ENCODE measurements at places on chromosomes 1 and 21.

GRCh38 chr1:186623551-186623950, 56.7 kb downstream of the PTGS2 start:
- no peak for DNase-seq

DNA sequence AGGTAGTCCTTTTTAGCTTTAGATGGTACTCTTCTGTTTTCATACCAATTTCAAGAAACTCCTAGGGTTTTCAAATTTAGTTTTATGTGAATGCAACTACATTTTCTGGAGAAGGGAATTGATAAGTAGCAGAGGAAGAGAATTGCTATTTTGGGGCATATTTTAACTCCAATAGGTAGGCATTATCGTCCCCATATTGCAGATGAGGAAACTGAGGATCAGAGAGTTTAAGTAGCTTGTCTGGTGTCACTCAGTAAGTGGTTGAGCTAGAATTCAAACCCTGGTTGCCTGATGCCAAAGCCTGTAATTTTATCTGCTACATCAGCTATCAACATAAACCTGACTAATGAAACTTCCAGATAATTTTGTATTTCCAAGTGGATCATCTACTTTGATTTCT, 1.9 kb downstream of the NFYC start:
- no peak for DNase-seq

DNA sequence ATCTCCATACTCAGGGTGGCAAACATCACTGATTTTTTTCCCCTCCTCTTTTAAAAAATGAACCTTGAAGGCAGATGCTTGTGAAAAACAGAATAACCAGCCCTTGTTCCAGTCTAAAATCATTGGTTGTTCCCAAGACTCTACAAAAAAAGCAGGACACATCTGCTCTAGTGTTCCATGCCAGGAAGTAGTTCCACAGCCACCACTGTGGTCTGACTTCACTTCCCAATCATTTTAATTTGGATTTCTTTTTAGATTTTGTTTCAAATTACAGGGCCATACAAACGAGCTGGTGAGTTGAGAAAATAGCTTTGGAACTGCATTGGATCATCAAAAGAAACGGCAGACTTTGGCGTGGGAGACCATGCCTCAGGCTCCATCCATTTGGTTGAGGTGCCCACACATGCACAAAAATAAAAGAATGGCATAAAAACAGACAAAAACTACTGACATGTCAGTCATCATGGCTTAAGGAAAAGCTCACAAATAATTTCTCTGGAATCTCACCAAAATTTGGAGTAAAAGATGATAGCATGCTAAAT, 210.0 kb downstream of the GABPA start:
- no peak for DNase-seq

GRCh38 chr1:1972976-1973715, 30.4 kb downstream of the CFAP74 start:
- no peak for DNase-seq

DNA sequence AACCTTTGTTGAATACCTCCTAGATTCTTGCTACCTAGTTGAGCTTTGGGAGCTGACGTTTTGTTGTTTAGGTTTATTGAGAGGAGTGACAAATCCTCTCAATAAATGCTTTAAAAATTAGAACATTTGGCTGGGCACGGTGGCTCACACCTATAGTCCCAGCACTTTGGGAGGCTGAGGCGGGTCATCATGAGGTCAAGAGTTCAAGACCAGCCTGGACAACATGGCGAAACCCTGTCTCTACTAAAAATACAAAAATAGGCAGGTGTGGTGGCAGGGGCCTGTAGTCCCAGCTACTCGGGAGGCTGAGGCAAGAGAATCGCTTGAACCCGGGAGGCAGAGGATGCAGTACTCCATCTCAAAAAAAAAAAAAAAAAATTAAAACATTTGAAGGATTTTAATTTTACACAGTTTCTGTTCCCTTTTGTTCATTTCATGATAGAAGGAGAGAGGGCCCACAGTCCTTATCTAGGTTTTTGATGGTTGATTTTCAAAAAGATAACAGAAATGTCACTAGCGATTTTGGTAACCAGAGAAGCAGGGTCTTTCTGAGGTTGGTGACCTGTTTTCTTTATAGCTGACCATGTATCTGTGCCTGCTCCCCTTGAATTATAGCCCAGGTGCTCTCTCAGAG, 44.2 kb upstream of the PIGV start:
- no peak for DNase-seq

GRCh38 chr1:10424651-10425050, 5.6 kb upstream of the CENPS start:
- no peak for DNase-seq

GRCh38 chr21:38988509-38989378, 183.0 kb downstream of the ETS2 start:
- no peak for DNase-seq

GRCh38 chr1:45319761-45320160, 6.9 kb upstream of the HPDL start:
- no peak for DNase-seq

DNA sequence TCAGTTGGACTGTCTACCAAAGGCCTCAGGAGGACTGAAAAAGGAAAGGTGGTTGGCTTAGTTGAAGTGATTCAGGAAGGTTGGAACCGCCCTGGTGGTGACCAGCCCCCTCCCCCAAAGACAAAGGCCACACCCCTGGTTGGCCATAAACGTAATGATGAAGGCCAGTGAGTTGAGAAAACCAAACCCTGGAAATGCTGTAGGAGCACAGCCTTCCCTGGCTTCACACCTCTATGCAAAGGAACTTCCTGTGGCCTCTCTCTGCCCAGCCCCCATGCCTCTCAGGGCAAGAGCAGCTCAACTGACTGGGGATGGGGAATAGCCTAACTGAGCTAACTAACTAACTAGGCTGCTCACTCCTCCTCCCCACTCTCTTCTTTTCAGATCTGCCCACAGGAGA, 90.4 kb downstream of the NPHP4 start:
- DNase-seq: no peak

GRCh38 chr1:25854554-25854953, 4.7 kb downstream of the AUNIP start:
- DNase-seq: no peak

GRCh38 chr1:203316626-203317093, 11.3 kb downstream of the BTG2 start:
- no peak for DNase-seq

DNA sequence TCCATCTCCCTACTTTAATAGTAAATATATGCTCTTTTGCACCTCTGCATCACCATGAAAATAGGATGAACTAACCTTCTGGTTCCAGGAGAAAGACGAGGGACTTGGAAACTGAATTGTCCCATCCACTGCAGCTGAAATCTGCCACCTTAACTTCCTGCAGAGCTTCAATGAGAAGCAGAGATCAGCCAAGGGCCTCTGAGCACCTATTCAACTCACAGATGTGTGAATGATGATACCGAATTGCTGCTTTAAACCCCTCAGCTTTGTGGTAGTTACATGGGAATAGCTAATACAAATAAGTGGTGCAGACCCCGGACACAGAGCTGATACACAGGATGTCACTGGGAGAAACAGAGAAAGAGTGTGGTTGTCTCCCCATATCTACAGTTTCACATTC, 616.8 kb downstream of the NCAM2 start:
- DNase-seq: no peak

GRCh38 chr1:10046356-10047085, 13.8 kb downstream of the UBE4B start:
- DNase-seq: no peak

DNA sequence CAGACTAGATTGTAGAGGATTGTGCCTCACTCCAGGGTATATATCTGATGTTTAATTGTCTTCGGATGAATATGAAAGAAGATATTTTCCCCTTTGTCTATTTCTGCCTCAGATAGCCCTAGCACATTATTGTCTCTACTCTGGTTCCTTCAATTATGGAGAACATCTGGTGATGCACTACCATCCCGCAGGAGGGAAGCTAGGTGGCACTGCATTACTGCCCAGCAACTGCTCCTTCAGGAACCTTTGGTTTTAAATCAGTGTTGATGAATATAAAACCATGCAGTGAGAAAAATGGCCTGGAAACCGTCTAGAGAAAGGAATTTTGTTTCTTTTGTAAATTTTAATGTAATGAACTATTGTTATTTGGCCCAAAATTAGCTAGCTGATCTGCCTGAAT, 68.5 kb downstream of the GPR88 start:
- no peak for DNase-seq

- DNase-seq: no peak
Observed at GRCh38 chr1:203129501-203130231, 2.1 kb downstream of the ADORA1 start.

DNA sequence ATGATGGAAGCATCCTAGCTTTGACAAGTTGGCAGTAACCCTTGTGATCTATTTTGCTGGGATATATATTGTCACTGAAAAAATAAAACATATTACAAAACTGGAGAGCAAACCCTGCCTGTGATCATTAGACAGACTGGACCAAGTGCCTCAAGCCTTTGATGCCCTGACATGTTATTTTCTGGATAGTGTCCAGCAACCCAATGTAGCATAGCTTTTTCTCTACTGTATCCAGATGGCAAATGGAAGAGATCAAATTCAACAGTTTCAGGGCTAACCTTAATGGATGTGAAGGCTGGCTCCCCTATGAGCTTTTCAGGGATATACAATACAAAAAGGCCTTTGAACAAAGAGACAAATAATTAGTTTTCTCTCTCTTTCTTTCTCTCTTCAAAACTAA, 25.1 kb downstream of the WARS2 start:
- no peak for DNase-seq

GRCh38 chr1:29878501-29878900, 642.2 kb downstream of the PTPRU start:
- DNase-seq: no peak

GRCh38 chr21:21213297-21213696, 215.1 kb downstream of the NCAM2 start:
- DNase-seq: no peak

DNA sequence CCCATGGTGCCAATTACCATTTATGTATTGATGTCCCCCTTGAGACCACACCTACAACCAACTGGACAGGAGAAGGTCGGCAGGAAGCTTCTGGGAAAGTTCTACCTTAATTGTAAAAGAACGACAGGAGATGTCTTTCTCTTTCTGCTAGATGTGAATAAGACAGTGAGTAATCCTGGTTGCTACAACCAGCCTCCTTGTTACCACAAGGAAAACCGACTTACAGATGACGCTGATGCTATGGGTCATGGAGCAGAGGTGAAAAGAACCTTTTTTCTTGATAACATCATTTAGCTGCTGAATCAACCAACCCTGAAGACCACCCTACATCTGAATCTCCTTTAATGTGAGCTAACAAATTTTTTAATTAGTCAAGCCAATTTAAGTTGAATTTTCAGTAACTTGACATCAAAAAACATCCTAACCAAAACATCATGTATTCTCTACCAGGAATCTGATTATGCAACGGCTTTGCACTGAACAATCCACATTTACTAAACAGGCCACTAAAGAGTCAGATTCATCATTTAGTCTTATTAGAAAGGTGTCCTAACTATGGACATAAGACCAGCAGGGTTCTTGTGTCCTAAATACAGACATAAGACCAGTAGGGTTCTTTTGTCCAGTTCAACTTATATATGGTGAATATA, 23.0 kb downstream of the RGS2 start:
- no peak for DNase-seq

DNA sequence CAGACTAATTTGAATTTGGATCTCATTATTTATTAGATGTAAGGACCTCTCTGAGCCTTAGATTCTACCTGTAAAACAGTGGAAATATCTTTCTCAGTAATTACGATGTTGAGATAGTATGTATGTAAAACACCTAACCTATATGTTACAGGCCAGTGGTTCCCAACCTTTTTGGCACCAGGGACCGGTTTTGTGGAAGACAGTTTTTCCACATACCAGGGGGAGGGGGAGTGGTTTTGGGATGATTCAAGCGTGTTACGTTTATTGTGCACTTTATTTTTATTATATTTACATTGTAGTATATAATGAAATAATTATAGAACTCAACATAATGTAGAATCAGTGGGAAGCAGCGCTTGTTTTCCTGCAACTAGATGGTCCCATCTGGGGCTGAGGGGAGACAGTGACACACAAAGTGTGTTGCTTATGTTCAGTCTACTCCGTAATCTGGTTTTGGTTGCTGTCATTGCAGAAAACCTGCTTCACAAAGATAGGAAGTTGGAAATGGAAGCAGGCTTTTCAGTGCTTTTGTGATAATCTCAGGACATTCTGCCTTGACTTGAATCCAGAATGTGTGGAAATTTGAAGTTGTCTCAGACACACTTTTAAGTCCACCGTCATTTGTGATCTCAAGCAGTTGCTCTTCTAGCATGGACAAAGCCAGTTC, 12.8 kb downstream of the XPR1 start:
- no peak for DNase-seq

GRCh38 chr1:28421744-28422143, 52.2 kb downstream of the PHACTR4 start:
- DNase-seq: no peak

- DNase-seq: no peak
Observed at GRCh38 chr1:220371324-220371723, 99.1 kb upstream of the RAB3GAP2 start.

- no peak for DNase-seq
Observed at GRCh38 chr1:9758559-9759121, 65.1 kb downstream of the CLSTN1 start.

DNA sequence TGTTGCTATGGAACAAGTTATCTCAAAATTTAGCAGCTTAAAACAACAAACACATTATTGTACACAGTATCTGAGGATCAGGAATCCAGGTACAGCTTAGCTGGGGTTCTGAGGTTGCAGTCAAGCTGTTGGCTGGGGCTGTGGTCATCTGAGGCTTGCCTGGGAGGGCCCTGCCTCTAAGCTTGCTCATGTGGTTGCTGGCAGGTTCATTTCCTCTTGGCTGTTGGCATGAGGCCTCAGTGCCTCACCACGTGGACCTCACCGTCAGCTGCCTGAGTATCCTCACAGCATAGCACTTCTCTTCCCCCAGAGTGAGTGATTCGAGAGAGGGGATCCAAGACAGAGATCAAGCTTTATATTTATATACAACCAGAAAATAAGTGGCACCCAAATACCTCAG, 18.6 kb downstream of the NTPCR start:
- DNase-seq: no peak

GRCh38 chr21:38956856-38957571, 151.3 kb downstream of the ETS2 start:
- no peak for DNase-seq

DNA sequence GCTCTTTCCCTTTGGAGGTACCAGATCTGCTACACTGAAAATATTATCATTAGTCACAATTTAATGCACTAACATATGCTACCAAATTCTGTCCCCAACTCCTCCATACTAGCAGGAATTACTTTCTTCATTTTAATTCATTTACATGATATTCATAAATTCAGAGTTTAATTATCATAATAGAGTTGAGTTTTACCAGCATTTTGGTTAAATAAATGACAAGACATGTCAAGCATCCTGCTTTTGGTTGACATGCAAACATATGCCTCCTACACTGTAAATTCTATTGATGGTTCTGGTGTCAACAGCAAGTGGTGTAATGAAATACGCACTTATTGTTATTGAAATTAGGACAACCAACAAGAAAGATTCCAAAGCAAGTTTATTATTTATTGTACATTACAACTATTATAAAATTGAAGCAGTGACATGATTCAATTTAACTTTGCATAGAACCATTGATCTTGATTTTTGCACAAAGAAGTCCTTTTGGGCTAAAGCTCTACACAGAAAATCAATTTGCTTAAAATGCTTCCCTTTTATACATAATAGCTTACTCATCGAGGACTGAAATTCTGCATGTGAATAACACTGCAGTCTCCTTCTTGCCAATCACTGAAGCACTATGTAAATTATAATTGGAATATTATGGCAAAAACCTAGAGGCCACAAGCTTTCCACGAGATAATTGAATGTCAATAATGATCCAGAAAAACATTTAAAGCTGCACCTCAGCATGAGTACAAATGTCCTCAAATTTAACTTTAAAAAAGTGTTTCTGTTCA, 728.6 kb upstream of the ADGRL2 start:
- DNase-seq: no peak

- no peak for DNase-seq
Observed at GRCh38 chr1:227263869-227264268, 54.4 kb downstream of the CDC42BPA start.

Data from GM12891 (cell line).